Astrocyte (in vitro differentiated cells and primary cell): ENCODE measurements at places on chromosomes 3 and 15. TPM values are rescaled to one million over a fixed set of nuclear protein-coding genes. Genes with fewer than 3 reads are reported as not detected.

Gene KLHL6
- total RNA-seq: 0.11 and 0.14 TPM in 2 replicates

Gene MYLK
- 50.5 and 53.6 TPM in 2 replicates for total RNA-seq

Gene GHSR
- total RNA-seq: not detected in 2 replicates

Gene GRAMD1C
- 3.7 TPM in 2 replicates for total RNA-seq

Gene ANKRD63
- total RNA-seq: not detected in 2 replicates

Gene POPDC2
- 1.8 and 2.1 TPM in 2 replicates for total RNA-seq

Gene TM4SF1
- 28.9 and 31.3 TPM in 2 replicates for total RNA-seq

Gene CELSR3
- total RNA-seq: 8.6 and 10.2 TPM in 2 replicates

Gene CCDC13
- 0.84 and 1.3 TPM in 2 replicates for total RNA-seq

Gene GHRL
- total RNA-seq: not detected in 2 replicates

Gene FHIT
- total RNA-seq: 6.7 and 7.4 TPM in 2 replicates

Gene GATA2
- total RNA-seq: 0.58 and 1.7 TPM in 2 replicates

GRCh38 chr15:62124973-62125303 lies 40.1 kb downstream of the C2CD4B start:
- no peak for DNase-seq
- no peak overlapping the region for H3K27ac ChIP-seq
- no peaks in the 10 kb centered on the region for H3K4me1 ChIP-seq
- H3K36me3 ChIP-seq: no peaks in the 10 kb centered on the region

DNA sequence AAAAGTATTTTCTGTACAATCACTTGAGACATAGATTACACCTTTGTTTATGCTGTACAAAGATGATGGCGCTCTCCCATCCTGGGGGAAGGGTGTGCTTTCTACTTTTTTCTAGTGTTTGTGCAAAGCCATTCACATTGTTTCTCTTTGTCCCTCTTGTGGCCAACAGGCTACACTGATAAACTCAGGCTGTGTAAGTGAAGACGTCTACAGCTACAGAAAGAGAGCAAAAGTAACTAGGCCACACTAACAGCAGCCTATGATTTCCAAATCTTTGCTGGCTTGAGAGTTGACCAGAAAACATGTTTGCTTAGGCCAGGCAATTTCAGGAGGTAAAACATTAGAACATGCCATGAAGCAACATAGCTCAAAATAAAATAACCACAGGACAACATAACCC lies 75.1 kb downstream of the FOXB1 start:
- no peak overlapping the region for H3K27ac ChIP-seq
- H3K27me3 ChIP-seq: peaks cover 7% of the 10 kb centered on the region
- H3K36me3 ChIP-seq: no peaks in the 10 kb centered on the region

DNA sequence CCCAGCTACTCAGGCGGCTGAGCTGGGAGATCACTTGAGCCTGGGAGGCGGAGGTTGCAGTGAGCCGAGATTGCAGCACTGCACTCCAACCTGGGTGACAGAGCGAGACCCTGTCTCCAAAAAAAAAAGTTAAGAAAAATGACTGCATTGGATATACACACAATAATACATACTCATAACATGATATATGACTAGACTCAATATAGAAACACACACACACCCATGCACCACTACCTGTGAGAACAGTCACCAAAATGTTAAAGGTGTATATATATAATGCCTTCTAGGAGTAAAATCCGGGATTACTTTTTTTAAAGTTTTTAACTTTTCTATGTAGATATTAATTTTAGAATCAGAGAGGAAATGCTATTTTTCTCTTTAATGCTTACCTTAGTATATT lies 25.9 kb downstream of the PHC3 start:
- no peak overlapping the region for H3K4me3 ChIP-seq
- no peak for DNase-seq
- peaks cover 2% of the 10 kb centered on the region for H3K36me3 ChIP-seq
- no peaks in the 10 kb centered on the region for H3K27me3 ChIP-seq

DNA sequence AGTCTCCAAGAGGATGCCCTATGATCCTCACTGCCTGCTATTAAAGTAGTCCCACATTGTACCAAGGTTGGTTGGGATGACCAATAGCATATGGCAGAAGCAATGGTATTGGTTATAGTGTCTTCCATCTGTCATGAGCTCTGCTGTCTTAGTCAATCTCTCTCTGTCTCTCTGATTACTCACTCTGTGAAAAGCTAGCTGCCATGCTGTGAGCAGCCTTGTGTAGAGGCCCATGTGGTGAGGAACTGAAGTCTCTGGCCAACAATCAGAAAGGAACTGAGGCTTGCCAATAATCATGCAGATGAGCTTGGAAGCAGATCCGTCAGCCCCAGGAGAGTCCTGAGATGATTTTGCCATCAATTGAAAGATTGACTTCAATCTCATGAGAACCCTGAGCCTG lies 60.3 kb upstream of the CFAP161 start:
- no peak overlapping the region for H3K27ac ChIP-seq
- H3K36me3 ChIP-seq: no peaks in the 10 kb centered on the region
- H3K27me3 ChIP-seq: no peaks in the 10 kb centered on the region
- H3K4me1 ChIP-seq: peaks cover 4% of the 10 kb centered on the region
- no peak for DNase-seq

GRCh38 chr15:63030101-63030551 lies 12.4 kb upstream of the TPM1 start:
- H3K27ac ChIP-seq: no peak overlapping the region
- H3K4me3 ChIP-seq: no peak overlapping the region
- no peaks in the 10 kb centered on the region for H3K4me1 ChIP-seq
- no peaks in the 10 kb centered on the region for H3K27me3 ChIP-seq

- no peaks in the 10 kb centered on the region for H3K36me3 ChIP-seq
- H3K27me3 ChIP-seq: peaks cover 30% of the 10 kb centered on the region
- H3K4me1 ChIP-seq: peaks cover 22% of the 10 kb centered on the region
- peak; percentile 62 for DNase-seq
Measured at GRCh38 chr3:193830791-193831191, 237.8 kb downstream of the OPA1 start.

DNA sequence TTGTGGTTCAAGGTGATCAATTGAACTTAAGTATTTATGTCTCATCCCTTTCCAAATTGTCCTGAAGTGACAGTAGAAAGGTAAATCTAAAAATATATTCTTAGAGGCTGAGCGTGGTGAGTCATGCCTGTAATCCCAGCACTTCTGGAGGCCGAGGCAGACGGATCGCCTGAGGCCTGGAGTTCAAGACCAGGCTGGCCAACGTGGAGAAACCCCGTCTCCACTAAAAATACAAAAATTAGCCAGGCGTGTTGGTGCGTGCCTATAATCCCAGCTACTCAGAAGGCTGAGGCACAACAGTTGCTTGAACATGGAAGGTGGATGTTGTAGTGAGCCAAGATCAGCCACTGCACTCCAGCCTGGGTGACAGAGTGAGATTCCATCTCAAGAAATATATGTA lies 226.6 kb downstream of the DPH6 start:
- H3K4me3 ChIP-seq: no peak overlapping the region
- H3K27ac ChIP-seq: no peak overlapping the region
- no peaks in the 10 kb centered on the region for H3K4me1 ChIP-seq
- no peak for DNase-seq
- H3K36me3 ChIP-seq: no peaks in the 10 kb centered on the region
- no peaks in the 10 kb centered on the region for H3K27me3 ChIP-seq

GRCh38 chr3:133514418-133514817 lies 59.1 kb upstream of the CDV3 start:
- H3K4me1 ChIP-seq: no peaks in the 10 kb centered on the region
- H3K36me3 ChIP-seq: no peaks in the 10 kb centered on the region
- H3K4me3 ChIP-seq: no peak overlapping the region
- no peak overlapping the region for H3K27ac ChIP-seq
- no peaks in the 10 kb centered on the region for H3K27me3 ChIP-seq

DNA sequence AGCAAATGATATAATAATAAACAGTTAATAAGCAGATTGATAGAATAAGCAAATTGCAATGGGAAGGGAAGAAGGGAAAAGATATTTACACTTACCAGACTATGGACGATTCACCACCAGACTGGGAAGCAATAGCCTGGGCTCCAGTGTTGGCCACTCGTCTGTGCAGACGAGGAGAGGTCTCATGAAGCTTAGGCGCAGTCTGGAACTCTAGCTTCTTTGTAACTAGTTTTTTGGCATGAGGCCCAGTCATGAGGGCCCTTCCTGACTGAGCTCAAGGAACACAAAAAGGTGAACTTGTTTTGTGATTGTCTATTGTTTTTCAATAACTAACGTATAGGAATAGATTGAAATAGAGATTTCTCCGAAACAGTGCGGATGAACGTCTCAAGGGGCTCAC lies 63.3 kb upstream of the GATM start:
- no peak overlapping the region for H3K27ac ChIP-seq
- no peaks in the 10 kb centered on the region for H3K27me3 ChIP-seq
- H3K36me3 ChIP-seq: no peaks in the 10 kb centered on the region
- no peaks in the 10 kb centered on the region for H3K4me1 ChIP-seq
- no peak overlapping the region for H3K4me3 ChIP-seq

DNA sequence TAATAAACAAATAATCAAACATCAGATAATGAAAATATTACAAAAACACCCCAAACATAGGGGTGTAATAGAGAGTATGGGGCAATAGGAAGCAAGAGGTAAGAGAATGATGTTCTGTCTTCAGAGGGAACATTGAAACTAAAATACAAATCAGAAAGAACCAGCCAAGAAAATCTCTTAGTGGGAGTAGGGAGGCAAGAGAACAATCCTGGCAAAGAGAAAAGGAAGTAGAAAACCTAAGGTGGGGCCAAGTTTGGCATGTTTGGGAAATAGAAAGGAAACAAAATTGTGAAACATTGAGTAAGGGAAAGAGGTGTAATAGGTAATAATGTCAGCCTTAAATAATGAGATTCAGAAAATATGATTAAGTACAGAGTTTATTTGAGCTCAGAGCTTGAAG lies 467.1 kb downstream of the RBMS3 start:
- no peaks in the 10 kb centered on the region for H3K4me1 ChIP-seq
- no peak for DNase-seq
- H3K4me3 ChIP-seq: no peak overlapping the region
- H3K27ac ChIP-seq: no peak overlapping the region
- H3K36me3 ChIP-seq: no peaks in the 10 kb centered on the region
- no peaks in the 10 kb centered on the region for H3K27me3 ChIP-seq

- no peak for DNase-seq
- peaks cover 25% of the 10 kb centered on the region for H3K36me3 ChIP-seq
- no peak overlapping the region for H3K4me3 ChIP-seq
- no peak overlapping the region for H3K27ac ChIP-seq
- no peaks in the 10 kb centered on the region for H3K4me1 ChIP-seq
Measured at GRCh38 chr3:123134671-123135070, 67.1 kb upstream of the SEC22A start.
